Activated T-cell treated with anti-CD3 and anti-CD28 coated beads for 24 hours (primary cell): ENCODE measurements at places on chromosomes 6 and 20.

DNA sequence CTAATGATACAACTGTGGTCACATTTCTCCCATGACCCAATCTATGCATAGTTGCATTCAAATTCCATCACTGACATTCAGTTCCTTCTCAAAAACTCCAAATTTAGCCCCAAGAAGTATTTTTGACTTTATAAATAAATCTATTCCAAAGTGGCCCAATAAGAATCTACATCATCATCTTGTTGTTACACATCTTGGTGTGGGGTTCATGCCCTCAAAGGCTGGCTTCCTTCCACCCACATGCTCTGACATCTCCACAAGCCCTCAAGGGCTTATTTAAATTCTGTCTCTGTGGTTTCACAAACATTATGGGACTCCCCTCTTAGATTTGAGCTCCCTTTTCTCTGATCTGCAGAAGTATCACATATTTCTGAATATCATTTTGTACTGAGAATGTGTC, 585.3 kb upstream of the BTBD3 start:
- no peak for DNase-seq

DNA sequence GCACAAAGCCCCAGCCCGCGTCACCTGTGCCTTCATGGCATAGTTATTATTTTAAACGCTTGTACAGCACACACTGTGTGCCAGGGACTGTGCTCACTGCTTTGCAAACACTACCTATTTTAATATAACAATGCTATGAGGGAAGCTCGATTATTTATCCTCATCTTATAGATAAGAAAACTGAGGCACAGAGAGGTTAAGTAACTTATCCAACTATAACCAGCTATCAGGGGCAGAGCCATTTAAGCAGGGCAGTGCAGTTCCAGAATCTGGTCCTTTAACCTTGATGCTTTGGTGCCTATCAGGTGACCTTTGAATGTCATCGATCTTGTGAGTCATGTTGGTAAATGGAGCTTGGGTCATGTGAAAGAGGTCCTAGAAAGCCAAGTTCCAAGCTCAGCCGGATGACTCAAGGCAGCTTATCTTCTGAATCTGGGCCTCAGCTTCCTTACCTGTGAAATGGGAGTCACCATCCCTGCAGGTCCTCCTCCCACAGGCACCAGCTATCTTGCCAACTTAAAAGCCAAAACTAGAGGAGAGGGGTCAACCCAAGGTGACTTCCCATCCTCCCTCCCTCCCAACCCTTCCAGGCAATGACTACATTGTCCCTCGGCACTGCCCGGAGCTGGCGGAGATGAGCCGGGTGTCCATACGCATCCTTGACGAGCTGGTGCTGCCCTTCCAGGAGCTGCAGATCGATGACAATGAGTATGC, 56.4 kb upstream of the TTPAL start:
- DNase-seq = no peak

- no peak for DNase-seq
Observed at GRCh38 chr20:1735417-1736089, 78.0 kb upstream of the SIRPG start.

GRCh38 chr6:26194816-26195375, 107.7 kb downstream of the HFE start:
- no peak for DNase-seq

DNA sequence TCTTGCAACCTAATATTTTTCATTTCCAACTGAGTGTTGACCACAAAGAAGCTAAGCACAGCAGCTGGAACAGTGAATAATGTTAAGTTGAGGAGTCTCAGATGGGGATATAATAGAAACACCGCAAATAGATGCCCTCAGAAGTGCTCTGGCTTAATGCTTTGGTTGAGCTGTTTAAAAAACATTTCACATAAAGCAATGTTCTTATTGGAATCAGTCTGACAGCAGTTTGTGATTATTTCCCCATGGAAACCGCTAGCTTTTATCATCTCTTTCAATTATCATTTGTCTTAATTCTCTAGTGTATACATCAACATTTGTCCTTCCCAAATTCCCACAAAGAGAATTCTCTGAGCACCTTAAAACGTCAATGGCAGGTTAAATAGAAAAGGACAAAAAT, 30.8 kb downstream of the METTL24 start:
- DNase-seq = no peak

- no peak for DNase-seq
Observed at GRCh38 chr6:88114838-88115237, 51.3 kb downstream of the CNR1 start.

DNA sequence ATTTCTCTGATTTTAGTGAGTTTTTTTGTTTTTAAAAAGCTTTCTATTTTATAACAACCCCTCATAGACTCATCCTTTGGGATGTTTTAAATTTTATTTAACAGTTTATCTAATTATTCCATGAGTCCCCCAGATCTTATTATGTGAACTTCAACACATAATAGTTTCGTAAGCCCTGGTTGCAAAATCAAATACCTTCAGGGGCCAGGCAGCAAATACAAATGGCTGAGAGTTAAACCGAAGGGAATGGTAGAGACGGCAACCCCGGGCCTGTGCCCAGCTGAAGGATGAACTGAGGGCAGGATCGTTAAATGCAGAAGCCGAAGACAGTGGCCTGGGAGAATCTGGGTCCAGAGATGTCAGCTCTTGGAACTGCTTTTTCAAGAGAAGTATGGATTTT, 88.4 kb downstream of the RTN4IP1 start:
- DNase-seq = no peak

GRCh38 chr20:58016779-58017178, 211.7 kb downstream of the ANKRD60 start:
- DNase-seq = no peak

GRCh38 chr6:50539447-50539846, 173.9 kb upstream of the TFAP2D start:
- no peak for DNase-seq

DNA sequence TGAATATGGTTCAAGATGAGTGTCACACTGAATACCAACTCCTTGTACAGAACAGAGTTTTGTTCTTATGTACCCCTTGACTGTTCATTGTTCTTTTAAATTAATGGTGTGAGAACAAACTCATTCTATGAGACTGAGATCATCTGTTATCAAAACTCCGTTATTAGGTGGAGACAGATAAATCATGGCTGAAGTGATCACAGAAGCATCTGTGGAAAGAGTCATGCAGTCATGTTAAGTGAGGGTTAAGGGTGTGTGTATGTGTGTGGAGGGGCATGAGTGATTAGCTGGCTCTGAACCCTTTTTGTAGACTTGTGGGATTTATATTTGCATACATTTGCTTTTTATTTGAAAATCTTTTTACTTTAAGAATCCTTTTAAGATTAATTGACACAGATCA, 24.7 kb downstream of the ADGRG6 start:
- no peak for DNase-seq

DNA sequence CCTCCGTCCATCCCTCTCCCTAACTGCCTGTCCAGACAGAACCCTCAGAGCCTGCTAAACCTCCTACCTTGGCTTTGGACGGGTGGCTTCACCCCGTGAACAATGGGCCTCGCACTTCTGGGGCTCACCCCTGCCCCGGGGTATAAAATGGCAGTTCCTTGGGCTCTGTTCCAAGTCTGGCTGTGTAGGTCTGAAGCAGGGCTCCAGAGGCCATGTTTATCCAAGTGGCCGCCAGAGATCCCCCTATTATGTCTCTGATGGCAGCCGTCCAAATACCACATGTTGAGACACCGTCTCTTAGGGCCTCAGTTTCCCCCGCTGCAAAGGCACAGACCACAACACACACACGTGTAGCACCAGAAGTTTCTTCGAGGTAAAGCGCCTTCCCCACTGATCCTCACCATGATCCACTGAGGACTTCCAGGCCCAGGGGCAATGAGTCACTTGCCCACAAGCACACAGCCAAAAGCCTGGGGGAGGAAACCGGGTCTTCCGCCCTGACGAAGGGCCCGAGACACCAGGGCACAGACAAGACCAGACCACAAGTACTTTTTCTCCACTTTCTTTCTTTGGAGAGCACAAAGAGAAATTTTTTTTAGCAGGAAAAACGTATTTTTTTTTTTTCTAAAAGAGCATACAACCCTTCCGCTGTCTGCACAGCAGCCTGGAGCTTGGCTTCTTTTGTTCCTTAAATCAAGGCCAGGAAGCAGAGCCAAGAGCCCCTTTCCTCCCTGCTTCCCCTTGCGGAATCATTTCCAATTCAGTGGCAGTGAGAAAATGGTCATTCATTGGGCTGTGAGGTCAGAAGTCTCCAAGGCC, 11.8 kb downstream of the CPNE5 start:
- DNase-seq = no peak

GRCh38 chr6:169833258-169833794, 81.9 kb downstream of the ERMARD start:
- DNase-seq = no peak

GRCh38 chr6:83310046-83310445, 116.9 kb downstream of the RWDD2A start:
- no peak for DNase-seq

DNA sequence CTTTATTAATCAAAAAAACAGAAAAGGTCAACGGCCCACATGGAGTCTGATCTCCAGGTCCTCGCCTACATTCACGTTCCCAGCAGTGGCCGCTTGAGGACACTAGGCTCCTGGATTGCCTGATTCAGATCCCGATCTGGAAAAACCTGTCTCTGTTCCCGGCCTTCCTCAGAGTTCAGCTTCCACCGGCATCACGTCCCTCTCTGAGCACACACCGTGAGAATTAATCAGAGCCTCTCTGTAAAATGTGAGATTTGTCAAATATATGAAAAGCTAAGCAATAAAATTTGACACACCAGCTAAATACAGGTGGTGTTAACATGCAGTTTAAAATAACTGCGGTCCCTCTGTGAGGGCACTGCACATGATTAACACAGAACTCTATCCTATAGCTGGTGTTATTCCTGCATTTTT, 122.8 kb upstream of the COL21A1 start:
- no peak for DNase-seq

DNA sequence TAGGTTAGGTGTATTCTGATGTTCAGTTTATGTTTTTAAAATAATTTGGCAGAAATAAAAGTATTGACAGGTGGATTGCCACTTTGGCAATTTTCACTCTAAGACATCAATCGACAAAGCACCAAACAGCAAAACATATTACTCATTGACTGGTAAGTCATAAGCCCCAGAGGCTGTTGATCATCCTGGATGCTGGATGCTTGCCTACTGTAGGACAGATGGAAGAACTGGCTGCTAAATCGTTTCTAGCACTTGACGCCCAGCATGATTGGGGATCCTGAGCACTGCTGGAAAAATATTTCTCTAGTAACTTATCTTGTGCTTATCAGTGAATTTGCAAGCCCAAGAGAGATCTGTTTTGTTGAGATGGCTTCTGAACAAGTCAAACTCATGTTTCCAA, 1001.9 kb upstream of the FLRT3 start:
- DNase-seq = no peak

GRCh38 chr6:5071216-5071615, 13.9 kb upstream of the PPP1R3G start:
- DNase-seq = no peak

DNA sequence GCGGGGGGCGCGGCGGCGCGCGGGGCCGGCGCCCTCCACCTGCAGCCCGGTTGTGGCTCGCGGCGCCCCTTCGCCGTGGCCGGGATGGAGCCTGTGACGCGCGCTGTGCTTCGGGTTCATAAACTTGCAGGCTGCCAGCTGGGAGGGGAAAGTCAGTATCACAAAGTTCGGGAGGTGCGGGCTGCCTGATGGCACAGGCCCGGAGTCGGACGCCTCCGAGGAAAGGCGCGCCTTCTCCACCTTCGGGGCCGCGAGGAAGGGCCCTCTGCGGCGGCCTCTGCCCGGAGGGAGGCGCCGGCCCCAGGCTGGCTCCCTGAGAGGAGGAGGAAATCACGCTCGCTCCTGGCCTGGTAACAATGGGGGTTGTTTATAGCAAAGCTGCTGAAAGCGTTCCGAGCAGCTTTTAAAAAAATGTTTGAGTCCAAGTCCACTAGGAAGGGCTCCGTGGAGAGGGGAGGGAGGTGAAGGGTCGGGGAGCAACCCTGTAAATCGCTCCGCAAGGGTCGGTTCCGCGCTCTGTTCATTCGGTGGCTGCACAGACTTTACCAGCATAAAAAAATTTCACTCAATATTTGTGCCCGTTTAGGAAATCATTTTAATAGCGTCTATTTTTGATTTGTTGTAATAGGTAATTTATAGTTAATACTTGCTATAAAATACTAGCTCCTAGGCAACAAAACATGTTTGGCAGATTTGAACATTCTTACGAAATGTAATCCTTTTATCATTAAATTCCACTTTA, 1.0 kb downstream of the AFDN start:
- DNase-seq = no peak

- DNase-seq = no peak
Observed at GRCh38 chr6:45791211-45792168, 224.2 kb downstream of the CLIC5 start.

DNA sequence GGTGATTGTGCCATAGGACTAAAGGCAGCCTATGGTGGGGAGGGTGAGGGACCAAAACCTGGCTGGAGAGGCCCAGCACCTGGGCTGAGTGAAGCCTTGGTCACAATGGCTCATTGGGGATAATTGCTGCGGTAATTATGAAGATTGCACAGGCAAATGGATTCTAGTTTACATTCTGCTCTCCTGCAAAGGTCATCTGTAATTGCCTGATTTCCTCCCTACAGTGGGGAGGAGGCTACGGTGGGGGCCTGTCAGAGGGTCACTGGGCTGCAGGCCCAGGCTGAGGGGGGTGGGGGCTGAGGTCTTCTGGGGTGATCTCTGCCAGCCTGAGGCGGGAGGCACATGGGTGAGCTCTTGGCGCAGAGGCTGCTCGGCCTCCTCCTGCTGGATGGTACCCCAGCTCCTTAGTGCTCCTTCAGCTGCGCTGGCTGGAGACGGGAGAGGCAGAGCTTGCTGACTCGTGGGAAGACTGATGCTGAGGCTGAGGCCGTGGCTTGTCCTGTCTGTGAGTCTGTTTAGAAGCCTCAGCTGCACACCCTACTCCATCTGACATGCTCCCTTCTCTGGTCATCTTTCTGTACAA, 30.3 kb downstream of the PACSIN1 start:
- DNase-seq = no peak

- no peak for DNase-seq
Observed at GRCh38 chr6:125827788-125828320, 37.1 kb downstream of the NCOA7 start.

DNA sequence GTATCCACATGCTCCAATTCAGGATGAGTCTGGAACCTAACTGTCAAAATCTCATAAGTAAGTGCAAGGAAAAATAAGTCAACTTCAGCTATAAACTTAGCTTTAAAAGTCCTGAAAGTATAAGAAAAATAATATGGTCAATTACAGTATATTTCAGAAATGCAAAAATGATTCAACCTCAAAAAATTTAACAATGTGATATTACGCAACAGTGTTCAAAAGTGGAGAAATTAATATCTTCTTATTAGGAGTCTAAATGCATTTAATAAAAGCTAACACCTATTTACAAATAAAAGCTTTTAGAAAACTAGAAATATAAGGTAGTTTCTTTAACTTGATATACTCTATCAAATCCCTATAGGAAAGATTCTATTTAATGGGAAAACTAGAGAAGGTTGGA, 111.2 kb upstream of the OPRM1 start:
- DNase-seq = no peak

DNA sequence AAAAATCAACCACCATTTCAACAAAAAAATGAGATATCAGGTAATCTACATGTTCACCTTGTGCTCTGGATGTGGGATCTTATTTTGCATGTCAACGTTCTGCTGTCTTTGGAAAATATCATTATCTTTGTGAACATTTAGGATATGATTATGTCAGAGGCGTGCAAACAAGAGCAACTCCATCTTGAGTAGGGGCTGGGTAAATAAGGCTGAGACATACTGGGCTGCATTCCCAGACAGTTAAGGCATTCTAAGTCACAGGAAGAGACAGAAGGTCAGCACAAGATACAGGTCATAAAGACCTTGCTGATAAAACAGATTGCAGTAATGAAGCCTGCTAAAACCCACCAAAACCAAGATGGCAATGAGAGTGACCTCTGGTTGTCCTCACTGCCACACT, 28.8 kb upstream of the ZBTB24 start:
- no peak for DNase-seq

GRCh38 chr20:42941629-42942028, 248.1 kb downstream of the PTPRT start:
- no peak for DNase-seq
